Esophagus squamous epithelium (tissue), 5 donors: ENCODE measurements at places on chromosomes 2 and 18. TPM values are rescaled to one million over a fixed set of nuclear protein-coding genes. Genes with fewer than 3 reads are reported as not detected.

GRCh38 chr2:217398860-217399259, 539.0 kb upstream of the TNP1 start:
- H3K27me3 ChIP-seq = no peaks in the 10 kb centered on the region
- no peak overlapping the region for H3K27ac ChIP-seq
- H3K36me3 ChIP-seq = no peaks in the 10 kb centered on the region
- H3K4me3 ChIP-seq = no peak overlapping the region

GRCh38 chr2:207032490-207032889, 93.2 kb downstream of the CPO start:
- no peak for DNase-seq
- H3K27ac ChIP-seq = no peak overlapping the region
- no peaks in the 10 kb centered on the region for H3K36me3 ChIP-seq
- H3K4me3 ChIP-seq = no peak overlapping the region
- no peaks in the 10 kb centered on the region for H3K27me3 ChIP-seq

DNA sequence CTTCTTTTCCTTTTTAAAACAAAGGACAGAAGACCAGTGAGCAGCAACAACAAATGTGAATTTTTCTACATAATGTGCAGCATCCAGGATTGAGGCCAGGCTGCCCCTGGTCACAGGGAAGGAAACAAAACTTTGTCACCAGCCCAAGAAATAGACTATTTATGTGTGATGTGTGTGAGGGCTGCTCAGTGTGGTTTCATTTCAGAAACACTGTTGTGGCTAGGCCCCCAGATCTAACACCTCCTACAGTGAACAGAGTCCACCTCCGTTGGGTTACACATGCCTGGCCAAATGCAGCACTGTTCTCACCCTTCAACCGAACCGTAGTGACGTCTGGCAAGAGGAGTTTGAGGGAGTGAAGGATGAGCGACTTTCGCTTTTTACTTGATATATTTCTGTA, 146.3 kb upstream of the RIOK3 start:
- H3K27me3 ChIP-seq = no peaks in the 10 kb centered on the region
- no peaks in the 10 kb centered on the region for H3K36me3 ChIP-seq
- H3K4me1 ChIP-seq = peaks cover 19% of the 10 kb centered on the region
- no peak overlapping the region for H3K27ac ChIP-seq

The AFF3 gene
- 2.7 TPM for total RNA-seq

GRCh38 chr2:86396291-86396785, 44.8 kb upstream of the KDM3A start:
- H3K27ac ChIP-seq = no peak overlapping the region
- DNase-seq = no peak
- H3K4me3 ChIP-seq = no peak overlapping the region
- H3K4me1 ChIP-seq = peaks cover 4% of the 10 kb centered on the region
- no peaks in the 10 kb centered on the region for H3K36me3 ChIP-seq

DNA sequence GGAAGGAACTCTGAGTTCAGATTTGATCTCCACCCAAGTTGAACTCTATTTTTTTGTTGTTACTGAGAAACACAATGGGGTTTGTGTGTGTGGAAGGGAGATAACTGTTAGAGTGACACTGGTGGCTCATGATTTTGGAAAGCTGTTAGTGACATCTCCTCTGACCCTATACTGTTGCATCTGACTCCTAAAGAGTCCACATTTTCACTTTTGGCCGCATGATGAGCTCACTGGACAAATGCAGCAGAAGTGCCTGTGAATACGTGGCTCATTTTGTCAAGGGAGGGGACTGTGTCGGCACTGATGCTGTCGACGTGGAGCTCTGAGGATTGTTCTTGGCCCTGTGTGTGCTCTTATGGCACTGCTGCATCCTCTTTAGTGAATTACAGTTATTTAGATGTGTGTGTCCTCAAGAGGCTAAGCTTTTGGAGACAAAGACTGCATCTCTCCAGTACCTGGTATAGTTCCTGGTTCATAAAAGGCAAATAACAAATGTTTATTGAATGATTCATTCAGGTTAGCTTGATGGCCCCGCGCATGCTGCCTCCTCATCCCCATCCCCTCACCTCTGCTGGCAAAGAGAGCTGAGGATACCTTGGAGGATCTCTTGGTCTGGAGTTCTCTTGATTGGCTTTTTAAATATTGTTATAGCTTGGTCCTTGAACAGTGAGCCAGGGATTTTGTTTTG, 135.4 kb downstream of the PHLPP1 start:
- no peaks in the 10 kb centered on the region for H3K4me1 ChIP-seq
- no peaks in the 10 kb centered on the region for H3K27me3 ChIP-seq
- H3K4me3 ChIP-seq = no peak overlapping the region
- DNase-seq = no peak

The CD8A gene
- total RNA-seq = 3.3 TPM

DNA sequence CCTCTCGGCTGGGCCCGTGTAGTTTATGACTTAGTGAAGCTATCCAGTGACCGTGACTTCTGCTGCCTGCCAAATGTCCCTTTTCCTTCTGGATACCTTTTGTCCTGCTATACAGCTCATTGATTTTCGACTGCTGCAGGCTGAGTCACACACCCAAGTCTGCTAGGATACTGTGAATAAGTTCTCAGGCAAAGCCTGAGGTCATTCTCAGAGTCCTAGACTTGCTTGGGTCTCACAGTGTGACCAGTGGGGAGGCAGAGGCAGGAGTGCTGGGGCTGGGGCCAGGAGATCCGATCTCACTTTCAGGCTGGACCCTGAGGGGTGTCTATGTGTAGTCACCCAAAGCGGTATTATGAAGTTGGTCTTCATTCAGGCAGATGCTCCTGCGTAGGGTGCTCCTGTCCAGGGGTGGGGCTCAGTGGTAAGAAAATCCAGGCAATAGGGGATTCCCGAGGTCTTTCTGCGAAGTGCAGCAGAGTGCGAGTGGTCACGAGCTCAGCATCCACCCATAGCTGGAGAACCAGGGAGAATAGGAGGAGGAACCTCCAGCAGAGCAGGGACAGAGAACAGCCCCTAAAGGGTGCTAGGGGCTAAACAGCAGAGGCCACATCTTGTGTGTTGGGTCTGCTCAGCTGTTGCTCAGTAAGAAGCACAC, 268.6 kb upstream of the NCKAP5 start:
- no peaks in the 10 kb centered on the region for H3K36me3 ChIP-seq
- no peaks in the 10 kb centered on the region for H3K4me1 ChIP-seq
- no peak overlapping the region for H3K4me3 ChIP-seq
- no peaks in the 10 kb centered on the region for H3K27me3 ChIP-seq
- H3K27ac ChIP-seq = no peak overlapping the region

GRCh38 chr2:120749506-120750431, 14.1 kb downstream of the GLI2 start:
- H3K27me3 ChIP-seq = no peaks in the 10 kb centered on the region
- DNase-seq = no peak
- H3K36me3 ChIP-seq = no peaks in the 10 kb centered on the region
- H3K4me1 ChIP-seq = no peaks in the 10 kb centered on the region
- no peak overlapping the region for H3K4me3 ChIP-seq

DNA sequence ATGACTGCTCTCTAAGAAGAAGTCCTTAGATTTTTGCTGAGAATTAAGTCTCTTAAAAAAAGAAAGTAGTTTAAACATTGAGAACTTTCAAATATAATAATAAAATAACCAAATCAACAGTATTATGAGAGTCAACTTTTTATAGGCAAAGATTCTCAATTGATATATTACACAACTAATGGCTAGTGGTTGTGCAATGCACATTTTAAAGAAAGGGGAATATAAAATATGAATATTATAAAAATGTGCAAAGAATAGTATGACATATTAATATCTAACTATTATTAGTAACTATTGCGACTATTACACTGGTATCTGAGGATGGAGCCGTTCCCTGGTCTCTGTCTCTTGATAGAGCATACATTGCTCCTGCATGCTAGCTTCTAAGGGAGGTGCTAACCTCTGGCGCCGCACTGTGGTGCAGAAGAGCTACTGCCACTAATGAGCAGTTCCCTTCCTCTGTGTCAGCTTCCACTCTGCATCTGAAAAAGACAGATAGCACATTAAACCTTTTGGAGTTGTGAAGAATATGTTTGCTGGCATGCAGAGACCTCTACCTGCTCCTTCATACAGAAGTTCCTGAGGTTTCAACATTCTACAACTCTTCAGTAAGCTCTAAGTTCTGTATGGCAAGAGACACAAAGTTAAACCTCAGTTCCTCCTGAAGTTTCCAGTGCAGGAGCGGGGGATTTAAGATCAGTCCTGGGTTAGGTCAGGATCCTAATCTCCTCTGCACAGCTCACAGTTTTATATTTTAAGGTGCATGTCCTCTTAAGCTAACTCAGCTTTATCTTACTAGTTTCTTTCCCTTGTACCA, 3.5 kb upstream of the SLC9A2 start:
- no peak overlapping the region for H3K27ac ChIP-seq
- peaks cover 6% of the 10 kb centered on the region for H3K27me3 ChIP-seq
- H3K36me3 ChIP-seq = no peaks in the 10 kb centered on the region
- H3K4me3 ChIP-seq = no peak overlapping the region

The OLA1 gene
- 77.6 TPM for total RNA-seq

The PRSS56 gene
- not detected for total RNA-seq

DNA sequence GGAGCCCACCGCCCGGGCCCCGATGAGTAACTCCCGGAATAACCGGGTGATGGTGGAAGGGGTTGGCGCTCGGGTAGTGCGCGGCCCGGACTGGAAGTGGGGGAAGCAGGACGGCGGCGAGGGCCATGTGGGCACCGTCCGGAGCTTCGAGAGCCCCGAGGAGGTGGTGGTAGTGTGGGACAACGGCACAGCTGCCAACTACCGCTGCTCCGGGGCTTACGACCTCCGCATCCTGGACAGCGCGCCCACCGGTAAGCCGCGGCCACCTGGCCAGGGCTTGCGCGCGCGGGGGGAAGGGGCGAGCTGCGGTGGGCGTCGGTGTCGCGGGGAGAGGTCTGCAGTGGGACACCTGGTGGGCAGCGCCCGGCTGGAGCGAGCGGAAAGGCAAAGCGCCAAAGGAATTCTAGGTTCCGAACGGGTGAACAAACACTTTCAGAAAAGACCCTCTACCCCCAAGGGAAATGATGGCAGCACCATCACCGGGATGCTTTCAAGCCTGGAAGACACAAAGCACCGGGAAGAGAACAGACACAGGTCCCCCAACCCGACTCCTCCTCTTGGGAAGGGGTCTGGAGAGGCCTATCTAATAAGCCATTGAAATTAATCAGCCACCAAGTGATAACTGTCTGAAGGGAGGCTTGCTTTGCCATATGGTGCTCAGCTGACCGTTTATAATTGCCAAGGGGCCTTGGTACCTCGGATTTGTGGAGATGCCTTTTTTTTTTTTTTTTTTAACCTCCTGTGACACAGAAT, 1.1 kb downstream of the MIB1 start:
- H3K27me3 ChIP-seq = no peaks in the 10 kb centered on the region
- H3K27ac ChIP-seq = peak overlapping the region; percentile 99
- DNase-seq = no peak
- no peaks in the 10 kb centered on the region for H3K36me3 ChIP-seq
- peaks cover 55% of the 10 kb centered on the region for H3K4me1 ChIP-seq

GRCh38 chr2:135525786-135526185, 5.2 kb downstream of the ZRANB3 start:
- H3K4me3 ChIP-seq = no peak overlapping the region
- DNase-seq = no peak
- no peak overlapping the region for H3K27ac ChIP-seq

The UGT1A8 gene
- 1.3 TPM for total RNA-seq

The GLB1L gene
- total RNA-seq = 2.3 TPM

- no peak overlapping the region for H3K27ac ChIP-seq
- no peak for DNase-seq
- no peaks in the 10 kb centered on the region for H3K36me3 ChIP-seq
- H3K4me1 ChIP-seq = peaks cover 15% of the 10 kb centered on the region
Measured at GRCh38 chr2:128777196-128778035, 458.7 kb upstream of the HS6ST1 start.

- no peak overlapping the region for H3K27ac ChIP-seq
- no peaks in the 10 kb centered on the region for H3K36me3 ChIP-seq
- peaks cover 5% of the 10 kb centered on the region for H3K4me1 ChIP-seq
Measured at GRCh38 chr2:201363857-201364560, 6.9 kb upstream of the FLACC1 start.

The CNDP1 gene
- total RNA-seq = not detected

- H3K27ac ChIP-seq = no peak overlapping the region
- H3K36me3 ChIP-seq = no peaks in the 10 kb centered on the region
- peaks cover 10% of the 10 kb centered on the region for H3K4me1 ChIP-seq
- no peak overlapping the region for H3K4me3 ChIP-seq
Measured at GRCh38 chr2:147521936-147522335, 322.9 kb upstream of the ACVR2A start.

DNA sequence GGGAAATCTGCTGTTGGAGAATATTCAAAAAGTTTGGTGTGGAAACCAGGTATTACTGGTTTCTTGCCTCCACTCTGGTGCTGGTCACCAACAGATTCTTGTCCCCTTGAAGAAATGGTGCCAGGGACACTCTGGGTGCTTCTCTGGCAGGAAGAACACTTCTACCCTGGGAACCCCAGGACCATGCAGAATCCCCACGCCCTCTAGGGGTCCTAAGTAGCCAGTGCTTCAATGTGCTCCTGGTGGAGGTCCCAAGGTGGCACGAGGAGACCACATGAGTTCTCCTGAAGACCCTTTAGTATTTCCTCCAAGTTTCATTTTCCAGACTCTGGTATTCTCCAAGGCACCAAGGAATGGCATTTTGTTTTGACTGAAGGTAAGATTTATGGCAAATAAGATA, 380.6 kb downstream of the TSN start:
- no peaks in the 10 kb centered on the region for H3K4me1 ChIP-seq
- DNase-seq = no peak
- H3K27me3 ChIP-seq = no peaks in the 10 kb centered on the region
- no peaks in the 10 kb centered on the region for H3K36me3 ChIP-seq
- no peak overlapping the region for H3K27ac ChIP-seq

- H3K4me1 ChIP-seq = no peaks in the 10 kb centered on the region
- H3K27ac ChIP-seq = no peak overlapping the region
Measured at GRCh38 chr2:21194858-21195271, 71.1 kb downstream of the TDRD15 start.

GRCh38 chr2:36878429-36878828, 87.9 kb downstream of the STRN start:
- no peak overlapping the region for H3K27ac ChIP-seq
- H3K27me3 ChIP-seq = no peaks in the 10 kb centered on the region
- H3K4me1 ChIP-seq = no peaks in the 10 kb centered on the region
- no peak overlapping the region for H3K4me3 ChIP-seq
- no peak for DNase-seq

The CAVIN2 gene
- total RNA-seq = 12.8 TPM

The DPYSL5 gene
- not detected for total RNA-seq

The REG1B gene
- total RNA-seq = not detected

The CBLN2 gene
- total RNA-seq = not detected

- no peaks in the 10 kb centered on the region for H3K4me1 ChIP-seq
- no peak overlapping the region for H3K4me3 ChIP-seq
- no peak for DNase-seq
Measured at GRCh38 chr2:26484579-26484978, 6.7 kb upstream of the OTOF start.

- no peak for DNase-seq
- H3K4me1 ChIP-seq = no peaks in the 10 kb centered on the region
- no peak overlapping the region for H3K4me3 ChIP-seq
Measured at GRCh38 chr2:176035013-176035691, 33.1 kb upstream of the LNPK start.
